Activated T-helper 1 cell treated with anti-CD3 and anti-CD28 coated beads, Interleukin-12 subunit alpha, Interleukin-12 subunit beta, Interleukin-2, Interleukin-4 antibody, amounts not matched to agents 30 ng/mL and 10 ng/mL and 1 ng/mL, durations not matched to agents 14 hours and 24 hours and 36 hours (primary cell): ENCODE measurements at places on chromosomes 2 and 18. TPM values are rescaled to one million over a fixed set of nuclear protein-coding genes. Genes with fewer than 3 reads are reported as not detected.
A peak's percentile ranks its signal among the peaks of the same experiment; 100 is the strongest.

DNA sequence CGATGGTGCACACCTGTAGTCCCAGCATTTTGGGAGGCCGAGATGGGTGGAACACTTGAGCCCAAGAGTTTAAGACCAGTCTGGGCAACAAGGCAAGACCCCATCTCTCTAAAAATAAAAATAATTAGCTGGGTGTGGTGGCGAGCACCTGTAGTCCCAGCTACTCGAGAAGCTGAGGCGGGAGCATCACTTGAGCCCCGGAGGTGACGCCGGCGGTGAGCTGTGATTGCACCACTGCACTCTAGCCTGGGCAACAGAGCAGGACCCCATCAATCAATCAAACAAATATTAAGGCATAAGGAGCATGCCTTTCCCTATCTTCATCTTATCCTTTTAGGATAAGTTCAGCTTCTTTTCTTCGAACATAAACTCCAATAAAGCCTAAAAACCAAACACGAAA, 1.1 kb downstream of the WDSUB1 start:
- no peak for DNase-seq

GRCh38 chr2:156380117-156380645, 47.7 kb upstream of the NR4A2 start:
- no peak for DNase-seq

DNA sequence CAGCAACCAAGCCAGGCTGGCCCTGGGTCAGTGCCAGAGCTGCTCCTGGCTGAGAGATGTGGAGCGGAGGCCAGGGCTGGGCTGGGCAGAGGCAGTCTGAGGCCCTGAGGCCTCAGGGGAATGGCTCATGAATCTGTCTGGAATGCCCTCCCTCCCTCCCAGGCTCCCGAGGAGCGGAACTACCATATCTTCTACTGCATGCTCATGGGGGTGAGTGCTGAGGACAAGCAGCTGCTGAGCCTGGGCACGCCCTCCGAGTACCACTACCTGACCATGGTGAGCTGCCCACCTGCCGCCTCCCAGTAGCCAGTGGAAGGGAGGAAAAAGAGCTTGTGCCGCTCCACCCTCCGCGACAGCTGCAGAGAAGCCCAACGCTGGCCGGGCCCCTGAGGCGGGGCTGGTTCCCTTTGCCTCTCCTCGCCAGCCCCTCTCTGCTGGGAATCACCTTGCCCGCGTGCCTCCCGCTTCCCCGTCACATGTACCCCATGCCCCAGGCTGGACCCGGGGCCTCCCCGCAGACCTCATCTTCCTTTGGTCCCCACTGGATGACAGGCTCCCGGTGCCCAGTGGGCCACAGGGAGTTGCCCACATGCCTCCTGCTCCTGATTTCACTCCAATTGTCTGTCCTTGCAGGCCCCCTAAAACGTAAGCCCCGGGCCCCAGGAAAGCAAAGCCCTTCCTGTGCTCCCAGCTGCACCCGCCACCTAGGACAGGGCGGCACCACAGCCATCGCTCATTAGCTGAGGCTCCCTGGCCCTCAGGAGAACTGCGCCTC, 41.1 kb downstream of the MYO7B start:
- DNase-seq = no peak

- peak; percentile 41 for DNase-seq
These were observed 752 bp downstream of the MGAT4A start for GRCh38 chr2:98730053-98730706.

- DNase-seq = no peak
These were observed 162.7 kb upstream of the NYAP2 start for GRCh38 chr2:225236769-225237323.

Gene RTP5
- total RNA-seq = not detected in 2 replicates

DNA sequence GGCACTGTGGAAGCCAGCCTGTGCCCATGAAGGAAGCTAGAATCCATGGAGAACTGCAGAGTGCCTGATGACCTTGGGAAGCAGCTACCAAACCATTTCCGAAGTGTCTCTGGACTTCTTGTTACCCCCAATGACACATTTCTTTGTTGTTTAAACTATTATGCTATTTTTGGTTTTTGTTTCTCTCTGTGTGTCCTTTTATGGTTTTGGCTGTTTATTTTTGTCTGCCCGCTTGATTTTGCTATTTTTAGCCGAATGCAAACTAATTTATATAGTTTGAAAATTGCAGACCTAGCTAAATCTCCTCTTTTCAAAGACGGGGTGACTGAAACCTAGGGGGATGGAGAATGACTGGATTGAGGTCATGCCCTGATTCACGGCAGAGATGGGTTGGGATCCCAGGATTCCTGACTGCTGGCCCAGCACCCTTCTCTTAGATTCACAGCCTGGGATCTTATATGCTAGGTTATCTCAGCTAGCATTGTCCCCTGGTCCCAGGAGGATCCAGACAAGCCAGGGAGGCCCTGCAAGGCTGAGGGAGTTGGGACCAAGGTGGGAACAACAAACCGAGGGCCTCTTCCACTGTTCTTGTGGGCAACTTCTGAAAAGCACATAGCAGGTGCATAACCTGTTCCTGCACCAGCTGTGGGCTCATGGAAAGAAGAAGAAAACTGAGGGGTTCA, 116.3 kb upstream of the HAAO start:
- no peak for DNase-seq

DNA sequence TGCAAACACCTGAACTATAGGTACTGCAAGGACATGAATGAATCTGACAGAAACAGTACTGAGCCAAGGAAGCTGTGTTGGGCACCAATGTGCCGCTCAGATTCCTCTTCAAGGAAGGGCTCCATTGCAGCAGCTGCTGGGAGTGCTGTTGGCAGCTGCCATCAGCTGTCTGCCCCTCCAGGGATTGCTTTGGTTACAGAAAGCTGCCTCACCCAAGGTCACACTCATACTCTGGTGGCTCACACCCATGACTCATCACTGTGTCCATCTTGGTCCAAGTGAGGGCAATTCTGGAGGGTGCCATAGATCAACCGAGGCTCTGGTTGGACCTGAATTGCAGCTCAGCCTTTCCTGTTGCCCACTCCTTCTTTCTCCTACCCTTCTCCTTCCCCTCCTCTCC, 24.4 kb upstream of the TRPM8 start:
- DNase-seq = no peak

GRCh38 chr18:22846088-22846683, 86.9 kb upstream of the RBBP8 start:
- DNase-seq = no peak

- DNase-seq = no peak
These were observed 19.6 kb upstream of the DNAH7 start for GRCh38 chr2:196088203-196088602.

- DNase-seq = no peak
These were observed 53.0 kb upstream of the LGALSL start for GRCh38 chr2:64400733-64401528.

Gene RTKN
- total RNA-seq = 4.0 and 4.2 TPM in 2 replicates

GRCh38 chr2:234951664-234952269, at the start of gene SH3BP4:
TSS of gene SH3BP4 (plus strand) at chr2:234952017. CDS start at chr2:235035003, 82,986 bp downstream.
- DNase-seq = peak; percentile 15

GRCh38 chr18:58429442-58429841, 199.4 kb downstream of the ALPK2 start:
- no peak for DNase-seq

Gene CYP27C1
- total RNA-seq = not detected in 2 replicates

Gene TAF4B
- total RNA-seq = 16.1 and 17.0 TPM in 2 replicates

Gene CFAP221
- total RNA-seq = not detected in 2 replicates

Gene CCDC74B
- 0.52 and 1.8 TPM in 2 replicates for total RNA-seq

DNA sequence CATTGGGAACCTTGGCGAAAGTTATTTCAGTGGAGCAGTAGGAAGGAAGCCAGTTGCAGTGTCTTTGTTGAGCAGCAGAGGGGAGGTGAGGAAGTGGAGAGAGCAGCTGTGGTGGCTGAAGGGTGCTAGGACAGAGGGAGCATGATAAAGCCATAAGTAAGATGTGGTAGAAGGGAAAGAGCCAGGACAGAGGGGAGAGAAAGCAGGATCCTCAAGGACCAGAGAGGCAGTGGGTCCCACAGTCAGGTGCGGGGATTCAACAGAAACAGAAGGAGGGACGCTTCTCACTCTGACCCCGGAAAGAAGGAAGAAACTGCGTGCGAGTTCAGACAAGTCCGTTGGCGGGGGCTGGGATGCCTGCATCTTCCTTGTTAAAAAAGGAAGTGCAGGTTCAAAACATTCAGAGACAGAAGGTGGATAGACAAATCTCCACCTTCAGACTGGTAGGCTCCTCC, at the start of gene CXCR2:
TSS of gene CXCR2 (plus strand) at position 403 of the 455 bp plus-strand sequence. CDS start 8,774 bp downstream, outside the sequence.
- DNase-seq = no peak

Gene DNMT3A
- total RNA-seq = 101 and 105 TPM in 2 replicates

Gene ZCCHC2
- total RNA-seq = 55.7 and 58.8 TPM in 2 replicates

Gene VPS54
- 14.9 and 15.4 TPM in 2 replicates for total RNA-seq

Gene CAD
- total RNA-seq = 135 and 138 TPM in 2 replicates

GRCh38 chr2:64760128-64760527, 106.4 kb upstream of the SERTAD2 start:
- DNase-seq = no peak

- no peak for DNase-seq
These were observed 84.2 kb upstream of the FAM136A start for GRCh38 chr2:70385966-70386595.

- DNase-seq = no peak
These were observed at the start of gene HRH4 for GRCh38 chr18:24460388-24460787. TSS of gene HRH4 (plus strand) at chr18:24460637. CDS start at chr18:24460729, 92 bp downstream.

Gene MOGAT1
- total RNA-seq = not detected in 2 replicates

Gene LMAN1
- total RNA-seq = 147 and 175 TPM in 2 replicates

Gene ABCG5
- not detected in 2 replicates for total RNA-seq

GRCh38 chr2:71877636-71878035, 270.0 kb downstream of the CYP26B1 start:
- DNase-seq = no peak

Gene VAMP8
- 86.1 and 89.6 TPM in 2 replicates for total RNA-seq

- no peak for DNase-seq
These were observed 130.5 kb upstream of the SLC1A4 start for GRCh38 chr2:64858541-64859311.

Gene TNP1
- total RNA-seq = not detected in 2 replicates

GRCh38 chr2:164114937-164115336, 379.1 kb upstream of the FIGN start:
- no peak for DNase-seq
